ENCODE measurements at places on chromosomes 1 and 21.

DNA sequence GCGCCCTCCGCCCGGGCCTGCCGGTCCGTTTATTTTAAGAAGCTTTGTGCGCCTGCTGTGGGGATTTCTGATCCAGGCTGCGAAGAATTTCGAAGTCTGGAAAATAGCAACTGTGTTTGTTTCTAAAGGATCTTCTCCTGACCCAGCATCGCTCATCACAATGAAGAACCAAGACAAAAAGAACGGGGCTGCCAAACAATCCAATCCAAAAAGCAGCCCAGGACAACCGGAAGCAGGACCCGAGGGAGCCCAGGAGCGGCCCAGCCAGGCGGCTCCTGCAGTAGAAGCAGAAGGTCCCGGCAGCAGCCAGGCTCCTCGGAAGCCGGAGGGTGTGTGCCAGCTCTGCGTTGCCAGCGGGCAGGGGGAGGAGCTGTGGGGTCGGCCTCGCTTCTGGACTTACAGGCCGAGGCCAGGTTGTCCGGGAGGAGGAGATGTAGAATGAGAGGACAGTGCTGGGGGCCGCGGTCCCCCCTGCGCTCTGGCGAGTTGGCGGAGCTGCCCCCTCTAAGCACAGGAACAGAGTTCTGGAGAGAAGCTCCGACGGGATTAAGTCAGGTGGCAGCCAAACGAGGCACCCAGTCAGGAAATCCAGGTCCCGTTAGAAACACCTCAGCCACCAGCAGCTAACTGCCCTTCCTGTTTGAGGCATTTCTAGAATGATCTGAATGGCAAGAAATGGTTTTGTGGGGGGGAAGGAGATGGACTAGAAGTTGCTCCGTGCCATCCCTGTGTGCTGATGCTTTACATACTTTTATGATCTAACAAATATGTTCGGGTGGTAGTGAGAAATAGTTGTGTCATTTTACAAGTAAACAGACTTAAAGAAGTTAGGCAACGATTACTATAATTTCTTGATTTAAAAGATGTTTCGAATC, 948 bp downstream of the TXLNA start:
- peak; percentile 56 for DNase-seq

DNA sequence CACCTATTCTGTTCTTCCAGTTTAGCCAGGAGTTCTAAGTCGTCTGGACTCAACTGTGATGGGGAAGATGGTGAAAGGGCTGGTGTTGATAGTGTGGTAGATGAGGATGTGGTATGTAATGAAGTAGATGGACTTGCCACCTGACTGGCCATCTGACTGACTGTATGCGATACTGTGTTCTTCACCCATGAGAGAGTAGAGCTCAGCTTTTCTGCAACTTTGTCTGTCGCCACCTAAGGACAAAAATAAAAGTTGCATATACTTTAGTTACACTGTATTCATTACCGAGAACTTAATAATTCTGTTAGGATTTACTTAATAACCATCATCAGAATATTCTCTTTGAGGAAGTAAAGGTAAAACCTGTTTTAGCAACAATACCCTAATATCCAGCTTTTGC, 48.5 kb downstream of the EVI5 start:
- DNase-seq = no peak

DNA sequence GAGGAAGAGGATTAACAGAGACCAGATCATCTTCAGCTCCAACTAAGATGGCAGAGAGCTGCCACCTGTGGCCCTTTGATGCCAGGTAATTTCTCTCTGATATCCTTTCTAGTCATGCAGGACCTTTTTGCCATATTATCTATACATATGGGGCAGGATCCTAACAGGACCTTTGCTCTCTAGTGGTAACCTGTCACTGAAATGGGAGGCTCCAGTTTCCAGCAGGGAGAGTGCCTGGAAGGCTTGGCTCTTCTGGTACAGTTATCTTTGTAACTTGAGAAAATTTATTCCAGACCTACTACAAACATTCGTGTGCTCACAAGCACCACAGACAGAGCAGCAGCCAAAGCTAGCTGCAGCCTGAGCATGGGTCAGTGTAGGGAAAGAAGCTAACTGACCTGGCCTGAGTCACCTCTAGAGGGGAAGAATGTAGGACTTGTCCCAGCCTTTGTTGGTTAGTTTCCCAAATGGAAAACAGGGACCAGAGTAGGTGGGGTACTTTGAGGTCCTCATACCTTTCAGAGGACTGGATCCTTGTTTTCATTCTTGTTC, 86.5 kb upstream of the MACF1 start:
- no peak for DNase-seq

DNA sequence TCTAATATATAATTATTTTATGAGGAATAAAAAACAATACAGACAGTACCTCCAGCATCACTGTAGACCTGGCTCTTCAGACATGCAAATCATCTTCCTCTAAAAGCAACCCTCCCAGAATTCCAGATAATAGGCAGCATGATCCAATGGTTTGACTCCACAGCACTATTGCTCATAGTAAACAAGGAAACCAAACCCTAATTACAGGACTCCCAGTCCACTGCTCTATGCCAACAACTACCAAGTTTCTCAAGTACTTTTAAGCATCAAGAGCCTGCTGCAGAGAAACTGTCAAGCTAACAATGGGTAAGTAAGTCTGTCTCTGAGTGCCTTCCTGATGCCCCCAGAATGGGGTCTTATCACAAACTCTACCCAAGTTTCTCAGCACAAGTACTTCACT, 57.2 kb downstream of the EYA3 start:
- DNase-seq = no peak

DNA sequence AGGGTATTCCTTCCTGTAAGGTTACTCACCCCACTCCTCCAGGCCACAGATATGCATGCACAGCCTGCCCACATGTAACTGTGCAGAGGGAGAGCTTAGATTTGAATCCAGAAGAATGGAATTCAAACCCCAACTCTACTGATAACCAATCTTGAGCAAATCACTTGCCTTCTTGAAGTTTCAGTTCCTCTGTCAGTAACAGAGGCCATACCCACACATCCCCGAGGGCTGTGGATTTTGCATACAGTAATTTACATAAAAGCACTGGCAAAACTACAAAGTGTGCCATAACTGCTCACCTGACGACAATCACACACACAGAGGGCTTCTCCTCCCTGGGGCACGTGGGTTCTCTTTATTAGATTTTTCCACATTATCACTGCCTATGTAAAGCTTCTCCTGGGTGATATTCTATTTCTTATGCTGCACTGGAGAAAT, 18.6 kb downstream of the CD247 start:
- peak; percentile 74 for DNase-seq

GRCh38 chr1:44829506-44830384, 13.3 kb downstream of the PTCH2 start:
- DNase-seq = no peak

- DNase-seq = no peak
Observed at GRCh38 chr1:72007312-72007711, 275.0 kb downstream of the NEGR1 start.

DNA sequence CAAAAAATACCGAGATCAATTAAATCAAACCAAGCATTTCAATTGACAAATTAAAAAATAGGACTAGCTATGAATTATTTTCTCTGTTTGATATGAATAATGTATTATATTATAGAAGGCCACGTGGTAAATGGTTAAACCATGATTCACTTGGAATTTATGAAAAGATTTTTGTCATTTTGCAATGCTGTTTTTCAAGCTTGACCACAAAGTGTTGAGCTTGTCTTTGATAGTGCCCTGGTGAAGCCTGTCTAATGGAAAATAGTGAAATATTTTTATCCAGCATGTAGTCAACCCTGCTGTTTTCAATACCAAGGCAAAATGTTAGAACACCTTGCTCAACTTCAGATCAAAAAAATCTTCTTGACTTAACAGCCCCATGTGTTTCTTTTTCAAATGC, 288.0 kb upstream of the PRMT6 start:
- DNase-seq = no peak

DNA sequence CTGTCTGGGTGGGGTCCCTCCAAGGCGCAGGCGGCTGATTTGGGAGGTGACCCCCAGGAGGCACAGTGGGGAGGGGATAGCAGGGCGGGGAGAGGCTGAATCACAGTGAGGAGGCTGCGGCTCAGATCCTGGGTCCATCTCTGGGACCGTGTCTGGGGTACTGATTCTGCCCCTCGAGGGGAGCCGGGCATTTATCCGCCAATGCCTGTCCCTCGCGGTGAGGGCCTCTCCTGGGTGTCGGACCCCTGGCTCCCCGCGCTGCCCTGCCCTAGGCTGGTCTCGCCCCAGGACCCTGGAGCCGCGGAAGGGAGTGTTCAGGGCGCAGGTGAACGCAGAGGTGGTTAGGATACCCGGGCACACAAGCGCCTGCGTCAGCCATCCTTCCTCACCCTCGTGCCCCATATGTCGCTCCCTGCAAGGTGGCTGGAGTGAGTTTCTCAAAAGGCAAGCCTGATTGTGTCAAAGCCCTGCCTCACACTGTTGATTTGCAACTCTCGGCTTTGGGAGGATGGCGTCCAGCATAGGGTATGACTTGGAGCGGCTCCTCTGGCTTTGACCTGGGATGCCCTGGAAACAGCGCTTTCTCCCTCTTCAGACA, 530.9 kb downstream of the PTPRU start:
- no peak for DNase-seq

GRCh38 chr1:240000634-240001033, 91.0 kb upstream of the FMN2 start:
- no peak for DNase-seq

DNA sequence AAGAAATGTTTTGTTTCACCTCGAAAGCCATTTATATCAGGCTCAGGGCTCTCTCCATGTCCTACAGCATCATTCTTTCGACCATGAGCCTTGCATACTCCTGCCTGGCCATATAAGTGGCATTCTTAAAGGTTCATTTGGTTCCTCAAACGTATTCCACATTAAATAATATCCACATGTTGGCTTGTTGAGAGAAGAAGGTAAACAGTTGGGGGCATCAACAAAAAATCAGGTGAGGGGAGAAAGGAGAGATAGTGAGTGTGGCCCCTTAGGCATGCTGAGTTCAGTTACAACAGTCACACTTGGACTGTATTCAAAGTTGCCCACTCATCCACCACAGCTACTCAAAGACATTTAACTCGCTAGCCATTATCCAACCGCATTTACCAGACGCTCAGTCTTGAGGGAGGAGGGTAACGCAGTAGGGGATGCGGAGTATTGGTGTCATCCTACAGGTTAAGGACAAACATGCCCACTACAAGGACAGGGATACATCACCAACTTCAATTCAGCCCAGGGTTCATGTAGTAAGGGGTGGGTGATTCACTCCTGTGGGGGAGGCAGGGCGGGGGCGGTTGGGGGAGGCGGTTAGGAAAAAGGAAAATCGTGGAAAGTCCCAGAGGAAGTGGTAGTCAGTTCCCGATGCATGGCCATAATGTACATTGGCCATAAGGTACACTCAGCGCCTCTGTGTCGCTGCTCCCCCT, 1.4 kb downstream of the ZNF697 start:
- DNase-seq = no peak

- DNase-seq = peak; percentile 31
Observed at GRCh38 chr1:59005491-59006288, 221.8 kb upstream of the JUN start.

DNA sequence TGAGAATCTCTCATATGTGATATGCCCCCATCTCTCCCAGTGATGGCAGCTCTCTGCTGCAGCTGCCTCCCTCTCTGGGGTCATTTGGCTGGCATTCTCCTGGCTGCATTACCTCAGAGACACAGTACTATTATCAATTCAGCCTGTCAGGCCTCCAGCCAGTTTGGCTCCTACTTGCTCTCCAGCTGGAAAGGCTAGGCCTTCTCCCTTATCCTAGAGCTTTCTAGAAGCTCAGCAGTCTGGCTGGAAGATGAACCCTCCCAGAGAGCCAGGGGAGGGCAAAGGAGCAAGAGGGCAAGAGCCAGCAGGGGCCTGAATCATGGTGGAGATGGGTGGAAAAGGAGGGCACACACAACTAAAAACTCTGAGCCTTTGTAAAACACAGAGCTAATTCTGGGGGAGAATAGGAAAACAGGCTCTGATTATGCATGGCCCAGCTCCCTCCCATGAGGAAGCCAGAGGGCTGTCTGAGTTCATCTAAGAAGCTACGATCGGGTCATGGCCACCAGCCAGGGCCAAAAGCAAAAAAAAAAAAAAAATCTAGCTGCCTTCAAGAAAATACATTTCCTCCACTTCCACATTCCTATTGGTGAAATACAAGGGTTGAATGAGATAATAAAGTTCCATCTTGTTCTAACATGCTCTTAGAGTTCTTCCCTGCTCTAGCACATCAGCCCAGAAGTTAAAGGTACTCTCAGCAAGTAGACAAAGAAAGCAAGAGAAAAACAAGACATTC, 8.8 kb downstream of the LAMB3 start:
- DNase-seq = no peak

DNA sequence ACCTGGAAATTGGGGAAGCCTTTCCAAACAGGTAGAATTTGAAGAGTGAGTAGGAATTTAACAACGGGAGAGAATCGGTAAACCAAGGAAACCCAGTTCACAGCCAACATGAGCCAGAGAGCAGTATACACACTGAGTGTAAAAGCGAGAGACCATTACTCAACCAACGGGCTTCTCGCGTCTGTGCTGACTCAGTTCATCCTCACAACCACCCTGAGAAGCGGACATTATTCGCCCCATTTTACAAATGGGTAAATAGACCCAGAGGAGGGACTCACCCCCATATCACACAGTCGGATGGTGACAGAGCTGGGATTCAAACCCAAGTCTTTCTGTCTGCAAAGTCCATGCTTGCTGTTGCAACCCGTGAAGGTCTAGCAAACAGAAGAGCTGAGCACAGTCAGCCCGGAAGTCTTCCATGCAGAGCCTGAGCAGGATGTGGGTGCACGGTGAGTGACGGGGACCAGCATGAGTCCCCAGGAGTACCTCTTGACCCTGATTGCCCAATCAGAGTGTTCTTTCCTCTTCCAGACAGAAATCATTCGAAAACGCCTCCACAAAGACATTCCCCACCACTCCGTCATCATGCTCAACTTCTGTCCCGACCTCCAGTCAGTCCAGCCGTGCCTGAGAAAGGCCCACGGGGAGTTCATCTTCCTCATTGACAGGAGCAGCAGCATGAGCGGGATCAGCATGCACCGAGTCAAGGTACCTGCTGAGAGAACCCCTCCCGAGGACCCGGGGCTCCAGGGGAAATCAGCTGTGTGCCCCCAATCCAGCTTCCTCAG, 32.3 kb downstream of the VWA5B1 start:
- no peak for DNase-seq

All from GM13976 (cell line).